ENCODE measurements at places on chromosomes 6 and 20. TPM values are rescaled to one million over a fixed set of nuclear protein-coding genes. Genes with fewer than 3 reads are reported as not detected.

The SLC16A10 gene
- 2.8 TPM for total RNA-seq

The TNXB gene
- total RNA-seq, result 2.0 TPM

The TRIM10 gene
- total RNA-seq, result 0.05 TPM

The ITPA gene
- total RNA-seq, result 93.3 TPM
